ENCODE measurements at places on chromosomes 3 and 15.

- DNase-seq = no peak
These were observed 647.6 kb upstream of the DPPA4 start for GRCh38 chr3:109984976-109985375.

GRCh38 chr3:7508821-7509220 lies 647.9 kb downstream of the GRM7 start:
- DNase-seq = no peak

DNA sequence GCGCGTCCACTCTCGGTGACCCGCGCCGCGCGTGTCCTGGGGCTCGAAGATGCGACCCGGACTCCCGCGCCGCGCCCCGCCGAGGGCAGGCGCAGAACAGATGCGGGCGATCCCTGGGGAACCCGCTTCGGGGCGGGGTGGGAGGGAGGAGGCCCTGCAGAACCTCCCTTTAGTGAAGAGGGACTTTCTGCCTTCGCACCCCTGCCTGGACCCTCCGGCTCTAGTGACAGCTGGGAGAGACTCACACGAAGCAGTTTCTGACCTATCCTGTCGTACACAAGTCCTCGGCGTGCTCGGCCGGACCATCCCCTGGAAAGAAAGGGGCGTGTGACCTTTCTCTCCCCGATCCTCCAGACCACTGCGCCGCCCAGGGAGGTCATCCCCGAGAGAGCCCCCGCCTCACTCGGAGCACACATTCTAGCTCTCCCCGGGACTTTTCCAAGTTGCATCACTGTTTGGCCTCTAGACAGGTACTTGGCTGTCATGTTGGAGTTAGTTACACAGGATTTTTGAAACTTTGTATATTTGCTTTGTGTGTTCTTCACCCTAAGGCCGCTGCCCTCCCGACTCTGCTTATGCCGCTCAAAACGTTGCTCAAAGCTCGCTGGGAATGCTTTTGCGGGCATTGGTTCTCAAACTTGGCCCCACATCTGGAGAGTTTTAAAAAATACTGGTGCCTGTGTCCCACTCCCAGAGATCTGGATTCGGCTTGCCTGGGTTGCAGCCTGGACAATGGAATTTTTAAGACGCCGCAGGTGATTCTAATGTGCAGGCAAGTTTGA lies 582 bp downstream of the CGNL1 start:
- no peak for DNase-seq

DNA sequence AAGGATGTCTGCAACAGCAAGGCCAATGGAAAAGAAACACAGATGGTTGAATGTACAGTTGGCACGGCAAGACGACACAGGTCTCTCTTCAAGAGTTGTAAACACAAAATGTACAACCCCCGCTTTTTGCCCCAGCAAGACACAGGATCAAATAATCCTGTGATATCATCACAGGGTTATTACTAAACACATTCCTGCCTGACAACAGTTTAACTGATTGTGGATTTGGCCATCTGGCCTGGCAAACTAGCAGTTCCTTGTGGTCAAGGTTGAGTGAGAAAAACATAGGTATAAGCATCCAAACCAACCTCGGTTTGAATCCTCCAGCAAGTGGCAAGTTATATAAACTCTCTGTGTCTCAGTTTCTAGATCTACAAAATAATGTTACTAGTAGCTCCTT lies 23.4 kb downstream of the PARP16 start:
- no peak for DNase-seq

DNA sequence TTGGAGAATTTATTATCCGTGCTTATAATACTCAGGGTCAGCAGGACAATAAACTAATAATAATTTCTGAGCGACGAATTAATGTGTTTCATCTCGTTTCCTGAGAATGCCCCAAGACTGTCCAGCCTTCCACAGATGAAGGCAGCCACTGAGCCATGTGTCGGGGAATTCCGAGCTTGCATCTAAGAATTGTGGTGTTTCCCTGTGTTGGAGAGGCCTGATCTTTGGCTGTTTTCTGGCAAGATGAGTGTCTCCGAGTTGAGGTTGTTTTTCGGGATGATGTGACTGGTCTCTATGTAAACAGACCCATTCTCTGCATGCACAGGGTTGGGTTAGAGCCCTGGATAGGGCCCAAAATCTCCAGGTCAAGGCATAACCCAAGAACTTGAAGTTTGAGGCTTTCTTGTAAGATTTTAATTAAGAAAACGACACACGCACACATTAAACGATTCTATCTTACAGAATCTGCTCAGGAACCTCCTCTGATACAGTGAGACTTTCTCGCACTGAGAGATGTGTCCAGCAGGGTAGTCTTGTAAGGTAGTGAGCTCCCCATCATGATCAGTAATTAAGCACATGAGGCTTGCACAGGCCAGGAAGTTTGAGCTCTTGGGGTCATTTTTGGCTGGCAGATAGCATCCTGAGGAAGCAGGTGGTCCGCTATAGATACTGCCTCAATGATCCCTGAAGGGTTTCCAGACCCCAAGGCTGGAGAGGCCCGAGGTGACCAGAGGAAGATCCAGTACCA lies 14.4 kb downstream of the FGD5 start:
- no peak for DNase-seq

- peak; percentile 42 for DNase-seq
These were observed 672 bp downstream of the TFRC start for GRCh38 chr3:196081002-196081833.

DNA sequence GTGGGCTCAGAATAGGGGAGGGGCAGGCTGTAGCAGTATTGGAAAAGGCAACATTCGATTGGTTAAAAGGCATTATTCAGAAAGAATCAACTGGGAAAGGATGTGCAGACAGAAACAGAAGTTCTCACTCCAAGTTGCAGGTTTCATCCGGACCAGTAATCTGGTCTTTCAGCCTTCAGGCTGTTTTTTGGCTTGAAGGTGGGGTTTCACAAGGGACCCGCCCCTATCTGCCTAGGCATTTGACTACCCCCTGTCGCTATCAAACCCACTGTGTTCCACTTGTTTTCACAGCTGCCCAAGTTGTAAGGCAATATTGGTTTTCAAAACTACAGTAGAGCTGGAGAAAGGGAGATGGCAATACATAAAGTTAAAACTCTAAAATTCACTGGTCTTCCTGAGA lies 96.9 kb downstream of the VPS8 start:
- peak; percentile 35 for DNase-seq
